ENCODE measurements at places on chromosomes 13 and 19.

GRCh38 chr19:13978351-13979243 is 26.3 kb downstream of the DCAF15 start:
- peak; percentile 99 for DNase-seq

- DNase-seq: peak; percentile 59
Observed at GRCh38 chr13:28493740-28494503, 1.0 kb downstream of the FLT1 start.

GRCh38 chr19:55304279-55304978 is 20.6 kb downstream of the BRSK1 start:
- DNase-seq: peak; percentile 92

- no peak for DNase-seq
Observed at GRCh38 chr19:33503433-33504057, 18.0 kb downstream of the PEPD start.

GRCh38 chr19:33759356-33759755 is 37.3 kb upstream of the KCTD15 start:
- no peak for DNase-seq

GRCh38 chr19:15337202-15337601 is 4.9 kb upstream of the BRD4 start:
- no peak for DNase-seq

DNA sequence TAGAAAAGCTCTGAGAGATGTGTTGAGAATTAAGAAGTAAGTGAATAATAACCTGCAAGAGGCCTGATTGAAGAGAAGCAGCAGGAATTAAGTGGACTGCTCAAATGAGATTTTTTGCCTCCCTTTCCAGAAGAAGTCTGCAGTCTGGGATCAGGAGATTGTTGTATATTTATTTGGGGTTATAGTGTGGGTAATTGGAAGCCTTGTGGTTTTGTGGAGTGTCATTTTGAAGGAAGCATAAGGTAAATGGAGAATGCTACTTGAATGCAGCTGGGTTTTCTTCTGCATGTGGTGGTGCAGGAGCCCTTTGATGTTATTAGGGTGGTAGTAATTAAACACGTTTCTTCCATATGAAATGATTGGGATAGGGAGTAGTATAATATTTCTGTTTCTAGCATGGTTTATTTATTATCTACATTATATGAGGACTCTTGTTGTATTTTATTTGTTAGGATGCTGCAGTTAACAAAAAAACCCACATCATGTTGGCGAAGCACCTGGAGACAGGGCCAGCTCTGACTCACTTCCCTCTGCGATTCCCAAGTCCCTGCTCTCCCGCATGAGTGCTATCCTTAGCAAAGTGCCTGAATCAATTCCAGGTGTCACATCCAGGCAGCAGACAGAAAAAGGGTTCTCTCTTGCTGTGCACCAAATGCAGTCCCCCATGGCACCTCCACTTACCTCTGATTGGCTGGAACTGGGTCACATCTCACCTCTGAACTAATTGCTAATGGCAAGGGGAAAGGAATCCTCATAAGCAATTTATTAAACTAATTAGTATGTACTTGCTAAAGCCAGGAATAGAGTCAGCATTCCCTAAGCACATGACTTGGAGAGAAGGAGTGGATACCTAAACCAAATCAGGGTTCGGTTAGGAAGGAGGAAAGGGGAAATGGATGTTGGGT is 54.8 kb downstream of the DGKH start:
- no peak for DNase-seq

DNA sequence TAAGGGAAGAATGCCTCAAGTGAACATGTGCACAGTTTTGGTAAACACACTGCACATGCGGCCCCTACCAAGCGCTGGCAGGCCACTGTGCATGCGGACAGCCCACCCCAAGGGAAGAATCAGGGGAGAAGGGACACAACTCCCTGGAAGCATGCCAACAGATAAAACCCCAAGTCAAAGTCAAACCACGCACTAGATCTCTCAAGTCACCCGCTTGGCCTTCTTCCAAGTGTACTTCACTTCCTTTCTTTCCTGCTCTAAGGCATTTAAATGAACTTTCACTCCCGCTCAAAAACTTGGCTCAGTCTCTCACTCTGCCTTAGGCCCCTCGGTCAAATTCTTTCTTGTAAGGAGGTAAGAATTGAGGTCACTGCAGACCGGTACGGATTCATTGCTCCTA is 4.6 kb upstream of the RFXAP start:
- DNase-seq: no peak

DNA sequence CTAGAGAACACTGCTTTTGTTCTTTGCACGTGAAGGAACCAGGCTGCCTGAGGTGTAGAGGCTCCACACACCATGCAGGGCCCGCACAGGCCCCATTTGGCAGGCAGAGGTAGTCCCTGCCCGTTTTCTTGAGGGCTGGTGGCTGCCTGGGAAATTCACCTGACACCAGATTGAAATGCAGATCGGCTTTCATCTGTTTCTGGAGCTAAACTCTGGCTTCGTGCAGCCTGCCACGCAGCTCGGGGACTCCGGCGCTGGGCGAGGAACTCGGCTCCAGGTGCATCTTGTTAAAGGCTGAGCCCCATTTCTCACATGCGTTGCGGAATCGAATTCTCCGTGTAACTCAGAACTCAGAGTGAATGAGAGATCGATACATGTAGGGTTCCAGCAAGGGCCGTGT is 37.7 kb downstream of the ATP11A start:
- DNase-seq: peak; percentile 40

Data from GM23338 (cell line).